ENCODE measurements at places on chromosomes 16 and 17.

- DNase-seq = no peak
These were observed 1.7 kb downstream of the NUPR1 start for GRCh38 chr16:28537076-28537475.

DNA sequence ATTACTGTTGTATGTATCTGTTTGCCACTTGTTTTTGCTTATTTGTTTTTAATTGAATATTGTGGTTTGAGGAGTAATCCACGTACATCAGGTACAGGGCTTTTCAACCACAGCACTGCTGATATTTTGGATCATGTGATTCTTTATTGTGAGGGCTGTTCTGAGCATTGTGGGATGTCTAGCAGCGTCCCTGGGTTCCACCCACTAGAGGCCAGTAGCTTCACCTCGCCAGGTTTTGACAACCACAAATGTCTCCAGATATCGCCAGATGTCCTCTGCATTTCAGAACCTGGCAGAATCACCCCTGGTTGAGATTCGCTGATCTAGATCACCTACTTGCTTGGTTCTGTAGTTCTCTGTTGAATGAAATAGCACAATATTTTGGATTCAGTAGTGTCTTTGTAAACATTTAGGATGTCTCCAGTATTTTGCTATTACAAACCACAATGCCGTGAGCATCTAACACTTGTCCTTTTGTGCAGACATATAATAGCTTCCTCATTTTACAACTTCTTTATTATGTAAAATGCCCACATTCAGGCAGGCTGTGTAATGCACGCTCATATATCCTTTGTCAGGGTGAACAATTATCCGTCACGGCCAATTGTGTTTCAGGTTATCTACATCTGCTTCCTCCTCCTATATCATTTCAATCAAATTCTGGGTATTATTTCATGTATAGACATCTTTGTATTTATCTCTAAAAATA is 380.3 kb downstream of the SNX29 start:
- DNase-seq = no peak

GRCh38 chr16:46765050-46765449 is 16.9 kb upstream of the MYLK3 start:
- DNase-seq = no peak

GRCh38 chr16:74297145-74297665 is 591 bp downstream of the PSMD7 start:
- DNase-seq = peak; percentile 13

Data from stimulated activated CD4-positive, alpha-beta T cell treated with anti-CD3 and anti-CD28 coated beads, Interleukin-1b, Interleukin-23, amount 100 ng/mL, for 1 hour (primary cell).